GM06990 (cell line): ENCODE measurements at places on chromosomes 1 and 21.

GRCh38 chr1:64065571-64065970 is 137.9 kb upstream of the UBE2U start:
- DNase-seq, result no peak

DNA sequence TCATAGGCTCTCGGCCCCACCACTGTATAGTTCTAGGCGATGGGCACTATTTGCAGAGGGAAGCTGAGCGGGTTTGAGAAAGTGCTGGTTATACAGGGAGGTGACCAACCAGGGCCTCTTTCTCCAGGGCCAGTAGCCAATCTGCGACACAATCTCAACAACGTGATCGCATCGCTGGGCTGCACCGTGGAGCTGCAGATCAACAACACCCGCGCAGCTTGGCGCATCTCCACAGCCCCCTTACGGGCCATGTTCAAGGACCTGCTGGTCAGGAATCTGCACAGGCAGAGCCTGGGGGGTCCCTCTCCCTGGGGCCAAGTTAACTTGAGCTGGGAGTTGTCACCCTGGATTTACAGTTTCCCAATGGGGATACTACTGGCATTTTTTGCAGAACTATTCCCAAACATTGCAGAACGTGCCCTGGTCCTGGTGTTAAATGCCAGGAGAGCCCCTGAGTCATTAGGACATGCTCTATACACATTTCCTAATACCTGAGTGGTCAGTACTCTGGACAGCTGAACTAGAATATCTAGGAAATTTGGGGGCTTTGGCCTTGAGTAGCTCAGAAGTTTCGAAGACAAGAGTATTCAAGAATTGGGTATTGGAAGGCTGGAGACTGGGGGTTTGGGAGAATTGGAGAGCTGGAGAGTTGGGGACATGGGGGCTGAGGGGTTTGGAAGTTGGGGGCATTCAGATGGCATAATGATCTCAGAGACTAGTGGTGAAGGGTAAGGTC is 6.9 kb downstream of the DCST1 start:
- no peak for DNase-seq

GRCh38 chr1:213244664-213245091 is 193.6 kb downstream of the RPS6KC1 start:
- DNase-seq, result no peak

DNA sequence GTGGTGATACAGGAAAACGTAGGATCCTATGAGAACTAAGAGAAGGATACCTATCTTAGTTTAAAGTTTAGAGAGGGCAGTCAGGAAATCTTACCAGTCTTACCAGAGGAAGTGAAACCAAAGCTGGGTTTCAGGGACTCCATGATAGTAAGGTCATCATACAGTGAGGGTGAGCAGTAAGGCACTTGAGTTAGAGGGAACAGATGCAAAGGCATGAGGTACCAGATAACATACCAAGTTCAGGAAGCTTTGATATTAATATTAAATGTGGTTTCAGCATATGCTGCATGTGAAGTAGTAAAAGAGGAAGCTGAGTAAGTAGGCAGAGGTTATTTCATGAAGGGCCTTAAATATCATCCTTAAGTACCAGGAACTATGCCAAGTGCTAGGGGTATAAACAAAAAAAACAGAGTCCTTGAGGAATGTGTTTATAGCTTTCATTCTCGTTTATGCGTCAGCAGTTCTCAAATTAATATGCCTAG is 16.9 kb downstream of the ATG4C start:
- peak; percentile 60 for DNase-seq

GRCh38 chr1:12087797-12088314 is 24.8 kb downstream of the TNFRSF8 start:
- no peak for DNase-seq

DNA sequence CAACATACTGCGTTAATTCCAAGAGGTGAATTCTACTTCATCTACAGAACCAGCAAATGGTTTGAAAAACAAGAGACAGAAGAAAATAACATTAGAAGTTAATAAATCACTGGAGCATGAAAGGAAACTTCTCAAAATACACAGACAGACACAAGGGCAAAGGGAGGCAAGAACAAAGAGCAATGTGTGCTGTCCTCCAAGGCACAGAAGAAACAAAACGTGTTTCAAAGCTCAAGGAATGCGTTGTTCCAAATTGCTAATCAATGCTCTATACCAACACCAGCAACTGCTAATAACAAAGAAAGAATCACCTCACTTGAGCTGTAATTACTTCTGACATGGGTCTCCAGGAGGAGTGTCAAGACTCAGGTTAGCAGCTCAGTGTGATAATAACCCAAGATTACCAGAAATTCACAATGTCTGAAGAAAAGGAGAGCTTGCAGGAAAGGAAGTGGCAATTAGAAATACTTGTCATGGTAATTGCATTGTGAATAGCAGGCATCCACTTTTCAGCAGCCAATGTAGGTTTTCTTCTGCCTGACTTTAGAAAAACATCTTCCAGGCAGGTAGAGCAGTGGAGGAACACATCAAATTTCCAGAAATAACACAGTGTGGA is 175.4 kb downstream of the SEC16B start:
- DNase-seq, result no peak

DNA sequence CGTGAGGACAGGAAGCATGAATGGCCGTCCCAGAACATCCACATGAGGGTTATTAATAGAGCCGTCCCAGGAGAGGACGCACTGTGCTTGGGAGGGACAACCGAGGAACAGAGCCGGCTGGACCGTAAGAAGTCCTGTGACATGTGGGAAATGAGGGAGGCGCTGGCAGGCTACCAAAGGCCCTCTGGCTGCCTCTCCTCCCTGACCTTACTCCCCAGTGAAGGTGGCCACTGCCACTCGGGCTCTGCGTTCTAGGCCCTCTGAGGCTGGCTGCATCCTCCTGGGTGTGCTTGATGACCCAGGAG is 15.5 kb upstream of the NPPB start:
- no peak for DNase-seq

- DNase-seq, result no peak
Observed at GRCh38 chr1:160282807-160283206, 2.1 kb downstream of the PEX19 start.

- no peak for DNase-seq
Observed at GRCh38 chr1:234697015-234697414, 87.0 kb upstream of the IRF2BP2 start.

- DNase-seq, result no peak
Observed at GRCh38 chr1:14869187-14869586, 270.7 kb downstream of the KAZN start.

GRCh38 chr1:119808972-119809550 is 2.2 kb downstream of the REG4 start:
- DNase-seq, result peak; percentile 4

DNA sequence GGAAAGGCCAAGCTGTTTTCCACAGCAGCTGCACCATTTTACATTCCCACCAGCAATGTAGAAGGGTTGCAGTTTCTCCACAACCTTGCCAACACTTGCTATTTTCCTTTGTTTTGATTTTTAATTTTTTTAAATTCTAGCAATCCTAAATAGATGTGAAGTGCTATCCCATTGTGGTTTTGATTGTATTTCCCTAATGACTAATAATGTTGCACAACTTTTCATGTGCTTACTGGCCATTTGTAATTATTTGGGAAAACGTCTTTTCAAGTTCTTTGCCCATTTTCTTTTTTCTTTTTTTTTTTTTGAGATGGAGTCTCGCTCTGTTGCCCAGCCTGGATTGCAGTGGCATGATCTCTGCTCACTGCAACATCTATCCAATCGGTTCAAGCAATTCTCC is 53.9 kb downstream of the VCAM1 start:
- no peak for DNase-seq

- DNase-seq, result no peak
Observed at GRCh38 chr1:161235957-161236775, 1.8 kb downstream of the NR1I3 start.

DNA sequence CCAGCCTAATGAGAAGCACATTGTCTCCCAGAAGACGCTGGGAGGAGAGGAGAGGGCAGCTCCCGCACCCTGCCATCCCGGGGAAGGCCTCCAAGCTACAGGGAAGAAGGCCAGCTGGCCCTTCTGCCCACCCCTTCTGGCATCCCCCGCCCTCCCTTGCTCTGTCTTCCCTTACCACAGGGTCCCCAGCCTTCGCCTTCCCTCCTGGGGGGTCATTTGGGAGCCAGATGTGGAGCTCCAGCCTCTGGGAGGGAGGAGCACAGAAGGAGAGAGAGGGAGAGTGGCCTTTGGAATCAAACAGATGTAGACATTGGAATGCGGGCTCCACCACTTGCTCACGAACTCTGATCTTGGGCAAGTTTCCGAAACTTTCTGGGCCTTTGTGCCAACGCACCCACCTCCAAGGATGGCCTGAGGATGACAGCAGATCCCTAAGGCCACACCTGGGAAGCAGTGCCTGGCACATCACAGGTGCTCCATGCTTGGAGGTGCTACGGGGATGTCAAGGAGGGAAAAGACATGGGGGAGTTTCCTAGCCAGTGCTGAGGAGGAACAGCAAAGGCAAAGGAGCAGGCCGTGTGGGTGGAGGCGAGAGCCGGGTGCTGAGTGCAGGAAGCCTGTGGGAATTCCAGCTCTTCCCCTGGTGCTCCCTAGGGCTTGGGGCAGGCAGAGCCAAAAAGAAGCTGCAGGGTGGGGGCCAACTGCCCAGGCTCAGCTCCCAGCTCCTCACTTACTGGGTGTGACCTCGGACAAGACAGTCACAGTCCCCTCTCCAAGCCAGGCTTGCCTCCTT is 23.1 kb upstream of the RSPO1 start:
- no peak for DNase-seq

GRCh38 chr1:42979036-42979430 is 20.4 kb upstream of the SLC2A1 start:
- no peak for DNase-seq

- DNase-seq, result no peak
Observed at GRCh38 chr1:216670118-216670883, 52.9 kb downstream of the ESRRG start.

- no peak for DNase-seq
Observed at GRCh38 chr1:201419746-201420607, 1.6 kb downstream of the TNNI1 start.

- no peak for DNase-seq
Observed at GRCh38 chr1:243287123-243287460, 31.3 kb downstream of the SDCCAG8 start.

DNA sequence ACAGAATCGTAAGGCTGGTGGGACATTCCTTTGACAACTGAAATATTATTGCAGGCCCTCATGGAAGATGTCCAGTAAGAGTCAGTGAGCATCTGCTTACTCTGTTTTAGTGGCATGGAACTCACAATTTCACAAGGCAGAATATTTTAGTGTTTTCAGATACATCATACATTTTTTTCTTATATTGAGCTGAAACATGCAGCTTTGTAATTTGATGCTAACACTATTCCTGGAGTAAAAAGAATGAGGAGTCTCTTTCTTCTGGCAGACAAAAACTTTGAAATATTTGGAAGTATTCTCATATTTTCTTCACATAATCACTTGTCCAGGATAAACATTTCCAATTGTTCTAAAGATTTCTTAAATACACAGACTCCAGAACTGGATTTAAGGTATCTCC is 17.7 kb downstream of the CLDN17 start:
- DNase-seq, result no peak

GRCh38 chr1:6517435-6517851 is 26.0 kb upstream of the PLEKHG5 start:
- DNase-seq, result no peak

GRCh38 chr1:207248544-207249198 is 72.8 kb upstream of the CD55 start:
- no peak for DNase-seq

- DNase-seq, result no peak
Observed at GRCh38 chr21:38280454-38280853, 23.7 kb downstream of the KCNJ15 start.

- DNase-seq, result no peak
Observed at GRCh38 chr1:26724926-26725325, 29.1 kb downstream of the ARID1A start.

DNA sequence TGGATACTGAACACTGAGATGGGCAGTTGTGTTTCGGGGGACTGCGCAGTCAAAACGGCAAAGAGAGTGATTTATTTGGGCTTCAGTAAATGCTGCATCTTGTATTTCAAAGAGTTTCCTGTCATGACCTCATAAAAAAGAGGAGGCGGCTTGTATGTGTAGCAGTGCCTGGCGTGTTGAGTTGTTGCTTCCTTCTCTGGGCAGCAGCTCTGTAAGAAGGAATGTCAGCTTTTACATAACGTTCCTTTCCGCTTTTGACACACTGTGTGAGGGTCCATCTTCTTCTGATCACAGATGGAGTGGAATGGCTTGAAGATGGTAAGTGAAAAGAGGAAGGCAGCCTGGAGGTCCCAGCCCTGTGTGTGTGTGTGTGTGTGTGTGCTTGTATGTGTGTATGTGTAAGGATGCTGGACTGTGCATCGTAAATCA is 941 bp downstream of the ELAVL4 start:
- DNase-seq, result no peak

DNA sequence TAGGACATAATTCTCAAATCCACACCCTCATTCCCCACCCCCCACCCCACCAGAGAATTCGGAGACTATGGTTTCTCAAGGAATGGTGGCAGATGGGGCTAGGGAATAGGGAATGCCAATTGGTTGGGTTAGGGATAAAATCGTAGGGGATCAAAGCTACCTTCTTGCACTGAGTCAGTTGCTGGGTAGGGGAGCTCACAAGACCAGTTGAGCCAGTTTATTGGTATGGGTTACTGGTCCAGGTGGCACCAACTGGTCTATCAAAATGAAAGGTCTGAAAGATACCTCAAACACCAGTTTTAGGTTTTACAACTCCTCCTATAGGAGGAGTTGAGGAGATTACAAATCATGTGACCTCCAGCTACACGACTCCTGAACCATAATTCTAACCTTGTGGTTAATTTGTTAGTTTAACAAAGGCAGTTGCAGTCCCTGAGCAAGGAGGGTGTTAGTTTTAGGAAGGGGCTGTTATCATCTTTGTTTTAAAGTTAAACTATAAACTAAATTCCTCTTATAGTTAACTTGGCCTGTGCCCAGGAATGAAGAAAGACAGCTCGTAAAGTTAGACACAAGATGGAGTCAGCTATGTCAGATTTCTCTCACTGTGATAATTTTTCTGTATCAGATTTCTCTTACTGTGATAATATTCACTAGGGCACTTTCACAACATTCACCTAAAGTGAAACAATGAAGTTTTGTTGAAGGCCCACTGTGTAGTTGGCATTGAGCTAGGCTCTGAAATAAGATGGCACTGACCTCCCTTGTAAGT is 2.5 kb downstream of the SHISAL2A start:
- DNase-seq, result no peak

GRCh38 chr1:71414179-71414578 is 333.3 kb upstream of the ZRANB2 start:
- DNase-seq, result no peak

- no peak for DNase-seq
Observed at GRCh38 chr1:19765623-19766022, 34.1 kb downstream of the TMCO4 start.

DNA sequence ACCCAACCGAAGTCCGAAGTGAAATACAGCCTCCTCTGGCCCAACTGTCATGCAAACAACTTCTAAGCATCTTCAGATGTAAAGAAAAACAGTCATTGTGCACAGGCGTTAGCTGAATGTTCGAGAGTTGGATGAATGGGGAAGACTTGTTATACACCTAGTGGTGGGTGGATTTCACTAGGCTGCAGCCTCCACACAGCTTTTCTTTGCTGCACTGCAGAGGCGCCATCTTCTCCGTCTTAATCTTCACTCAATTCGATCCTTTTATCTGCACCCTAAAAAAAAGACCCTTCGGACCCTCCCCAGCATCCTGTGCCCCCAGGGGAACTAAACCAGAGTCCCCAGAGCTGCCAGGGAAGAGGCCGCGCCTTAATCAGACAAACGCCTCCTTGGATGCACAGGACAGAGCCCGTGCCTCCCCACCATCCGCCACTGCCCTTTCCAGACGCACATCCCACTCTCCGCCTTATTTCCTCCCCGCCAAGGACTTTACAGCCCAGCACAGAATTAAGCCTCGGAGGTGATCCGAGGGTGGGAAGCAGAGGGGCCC is 1.4 kb downstream of the APP start:
- DNase-seq, result no peak
